ENCODE measurements at places on chromosomes 1 and 21.

DNA sequence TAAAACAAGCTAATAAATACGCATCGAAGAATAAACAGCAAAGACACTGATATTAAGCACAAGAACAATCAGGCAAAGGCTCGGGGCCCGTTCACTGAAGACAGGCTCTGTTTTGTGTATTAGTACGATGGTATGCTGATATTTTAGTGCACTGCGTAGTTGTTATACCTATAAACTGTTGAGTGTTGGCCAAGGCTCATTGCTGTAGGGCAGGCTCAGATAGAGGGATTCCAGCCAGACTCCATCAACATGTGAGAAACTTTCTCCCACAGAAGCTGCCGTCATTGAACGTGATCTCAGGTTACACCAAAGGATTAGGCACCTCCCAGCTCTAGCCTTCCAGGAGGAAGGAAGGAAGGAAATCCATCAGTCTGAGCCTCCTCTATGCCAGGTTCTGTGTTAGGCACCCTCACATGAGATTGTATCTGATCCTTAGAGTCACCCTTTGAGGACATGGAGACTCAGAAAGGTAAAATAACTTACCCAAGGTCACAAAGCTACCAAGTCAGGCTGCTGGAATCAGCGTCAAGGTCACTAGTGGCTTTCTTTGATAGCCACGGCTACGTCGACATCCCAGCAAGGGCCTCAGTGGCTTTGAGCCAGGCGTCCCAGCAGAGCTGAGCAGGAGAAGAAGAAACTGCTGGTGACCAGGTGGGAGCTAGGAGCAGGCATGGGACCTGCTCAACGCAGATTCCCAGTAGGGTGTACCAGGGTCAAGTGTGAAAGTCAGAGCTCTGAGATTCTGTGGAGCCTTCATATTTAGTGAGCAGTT, 14.8 kb downstream of the BCAR3 start:
- DNase-seq = no peak

DNA sequence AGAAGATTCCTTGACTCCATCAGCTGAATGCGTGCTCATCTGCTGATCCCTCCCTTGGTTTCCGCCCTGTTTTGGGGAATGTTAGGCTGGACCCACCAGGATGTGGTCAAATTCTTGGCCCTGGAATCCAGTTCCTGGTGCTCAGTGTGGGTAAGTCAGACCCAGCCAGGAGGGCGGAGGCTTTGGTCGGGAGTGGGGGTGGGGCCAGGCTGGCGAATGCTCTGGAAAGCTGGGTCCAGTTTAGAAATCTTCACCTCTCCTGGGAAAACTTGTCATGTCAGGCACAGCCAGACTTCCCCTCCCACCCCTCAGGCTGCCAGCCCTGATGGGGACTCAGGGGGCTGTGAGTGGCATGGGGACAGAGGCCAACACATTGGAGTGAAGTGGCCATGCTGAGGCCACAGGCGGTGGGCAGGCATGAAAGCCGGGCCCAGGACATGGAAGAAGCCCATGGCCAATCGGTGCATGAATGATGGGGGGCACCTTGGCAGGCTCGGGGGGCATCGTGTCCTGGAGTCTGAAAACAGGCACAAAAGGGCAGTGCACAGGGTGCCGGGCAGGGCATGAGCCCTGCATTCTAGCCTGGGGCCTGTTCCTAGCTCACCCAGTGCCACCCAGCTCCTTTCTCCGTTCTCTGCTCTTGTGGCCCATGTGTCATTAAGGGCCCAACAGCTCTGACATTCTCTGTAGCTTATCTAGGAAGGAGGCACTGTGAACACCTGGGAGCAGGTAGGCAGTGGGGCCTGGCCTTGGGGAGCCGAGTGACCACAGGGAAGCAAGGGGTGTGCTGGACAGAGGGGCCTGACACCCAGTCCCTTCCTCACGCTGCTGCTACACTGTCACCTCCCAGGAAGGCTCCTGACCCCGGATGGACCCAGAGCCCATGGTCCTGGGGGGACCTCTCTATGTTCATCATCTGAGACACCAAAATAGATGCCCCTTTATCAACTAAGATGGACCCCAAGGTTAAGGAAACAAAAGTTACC, 14.6 kb upstream of the PADI1 start:
- no peak for DNase-seq

GRCh38 chr1:21162740-21163464, 13.8 kb downstream of the EIF4G3 start:
- DNase-seq = no peak

DNA sequence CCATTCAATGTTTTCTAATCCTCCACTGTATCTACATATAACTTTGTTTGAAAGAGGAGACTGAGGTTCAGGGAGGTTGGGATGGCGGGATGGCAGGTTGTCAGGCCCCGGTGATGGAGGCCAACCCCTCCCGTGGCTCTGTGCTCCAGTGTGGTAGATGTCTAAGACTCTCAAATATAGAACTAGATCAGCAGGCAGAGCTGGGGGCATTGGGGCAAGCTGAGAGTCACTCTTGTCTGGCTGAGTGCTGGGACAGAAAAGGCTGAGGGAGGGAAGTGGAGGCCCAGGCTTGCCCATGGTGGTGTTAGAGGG, 1.7 kb downstream of the IL6R start:
- no peak for DNase-seq

GRCh38 chr1:199178646-199179045, 539.8 kb downstream of the PTPRC start:
- DNase-seq = no peak

- no peak for DNase-seq
Measured at GRCh38 chr1:15489052-15489736, 13.3 kb downstream of the CELA2B start.

- DNase-seq = no peak
Measured at GRCh38 chr1:91502672-91503184, 2.1 kb downstream of the CDC7 start.

- no peak for DNase-seq
Measured at GRCh38 chr1:208077232-208078075, 166.5 kb upstream of the CD34 start.

- DNase-seq = no peak
Measured at GRCh38 chr1:2067393-2067792, 17.2 kb downstream of the PRKCZ start.

DNA sequence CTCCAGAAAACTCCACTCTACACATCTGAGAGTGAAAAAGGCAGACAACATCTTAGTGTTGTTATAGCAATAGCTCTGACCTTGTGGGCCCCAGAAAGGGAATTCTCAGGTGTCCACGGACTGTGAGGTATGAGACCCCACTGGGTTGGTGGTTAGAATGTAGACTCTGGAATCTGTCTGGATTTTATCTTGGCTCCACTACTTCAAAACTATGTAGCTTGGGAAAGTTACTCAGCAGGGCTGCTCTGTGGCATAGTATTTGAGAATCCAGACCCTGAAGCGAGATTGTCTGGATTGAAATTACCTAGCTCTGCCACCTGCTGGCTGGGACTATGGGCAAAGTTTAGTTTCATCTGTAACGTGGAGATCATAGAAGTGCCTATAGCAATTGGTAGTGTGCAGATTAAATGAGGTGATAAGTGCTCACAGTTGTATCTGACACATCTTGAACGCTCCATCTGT, 25.8 kb downstream of the PRDM2 start:
- no peak for DNase-seq

DNA sequence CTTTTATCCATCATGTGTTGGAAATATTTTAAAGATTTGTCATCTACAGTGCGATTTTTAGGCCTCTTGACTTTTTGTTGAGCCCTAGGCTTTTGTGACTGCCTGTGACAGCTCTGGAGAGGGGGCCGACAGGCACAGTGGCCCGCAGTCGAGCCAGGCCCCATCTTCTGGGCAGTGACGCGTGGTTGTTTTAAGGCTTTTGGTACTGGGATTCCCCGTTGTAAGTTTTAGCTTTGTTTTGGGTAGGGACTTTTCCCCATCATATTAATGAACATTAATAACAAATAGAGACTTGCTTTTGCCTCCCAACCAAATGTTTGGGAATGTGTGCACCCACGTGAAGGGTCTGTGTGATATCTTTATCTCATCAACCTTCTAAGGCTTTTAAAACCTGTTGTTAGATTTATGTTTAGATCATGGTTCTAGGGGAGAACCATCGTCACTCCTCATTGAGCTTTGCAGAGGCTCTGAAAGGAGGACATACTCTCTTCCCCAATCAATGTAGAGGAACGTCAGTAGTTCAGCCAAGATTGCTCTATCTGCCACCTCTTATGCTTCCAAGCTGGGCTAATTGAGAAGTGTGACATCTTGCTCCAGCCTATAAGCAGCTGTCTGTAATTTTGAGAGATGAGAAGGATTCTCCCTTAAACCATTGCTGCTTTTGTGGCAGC, 34.6 kb downstream of the MAPKAPK2 start:
- DNase-seq = no peak

GRCh38 chr21:18460979-18461378, 57.4 kb upstream of the TMPRSS15 start:
- no peak for DNase-seq

GRCh38 chr1:73943270-73943669, 254.7 kb downstream of the LRRIQ3 start:
- DNase-seq = no peak

DNA sequence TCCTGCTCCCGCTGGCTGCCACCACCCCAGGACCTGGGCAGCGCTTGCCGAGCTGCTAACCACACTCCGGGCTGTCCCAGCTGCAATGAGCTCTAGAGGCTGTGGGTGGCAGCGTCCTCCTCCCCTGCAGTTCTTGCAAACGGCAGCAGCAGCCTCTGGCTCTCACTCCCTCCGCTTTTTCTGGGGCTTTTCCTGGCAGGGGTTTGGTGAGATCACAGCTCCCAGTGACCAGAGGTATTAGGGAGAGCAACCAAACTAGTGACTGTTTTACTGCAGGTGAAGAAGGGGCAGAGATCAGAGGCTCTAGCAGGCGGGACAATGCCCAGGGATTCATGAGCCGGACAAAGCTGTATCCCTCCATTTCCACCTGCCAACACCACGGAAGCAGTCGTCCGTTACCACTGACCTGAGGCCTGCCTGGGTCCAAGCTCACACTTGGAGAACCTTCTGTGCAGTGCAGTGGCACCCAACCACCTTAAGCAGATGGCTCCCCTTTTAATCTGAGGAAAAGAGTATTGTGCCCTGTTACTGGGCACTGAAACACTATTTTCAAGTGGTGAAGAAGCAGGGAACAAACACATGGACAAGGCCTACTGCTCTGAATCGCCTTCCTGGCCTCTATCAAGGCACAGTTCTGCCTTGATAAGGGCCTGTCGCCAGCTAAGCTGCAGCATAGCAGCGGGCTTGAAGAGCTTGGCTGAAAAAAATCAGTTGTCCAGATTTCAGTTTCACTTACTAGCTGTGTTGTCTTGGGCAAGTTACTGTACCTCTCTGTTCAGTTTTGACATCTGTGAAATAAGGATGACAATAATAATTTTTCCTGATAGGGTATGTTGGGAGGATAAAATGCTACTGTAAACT, at the start of gene F5:
Gene F5, minus strand, starts transcription at position 87 of the 861 bp plus-strand sequence. CDS start 95 bp downstream, outside the sequence.
- peak; percentile 39 for DNase-seq

DNA sequence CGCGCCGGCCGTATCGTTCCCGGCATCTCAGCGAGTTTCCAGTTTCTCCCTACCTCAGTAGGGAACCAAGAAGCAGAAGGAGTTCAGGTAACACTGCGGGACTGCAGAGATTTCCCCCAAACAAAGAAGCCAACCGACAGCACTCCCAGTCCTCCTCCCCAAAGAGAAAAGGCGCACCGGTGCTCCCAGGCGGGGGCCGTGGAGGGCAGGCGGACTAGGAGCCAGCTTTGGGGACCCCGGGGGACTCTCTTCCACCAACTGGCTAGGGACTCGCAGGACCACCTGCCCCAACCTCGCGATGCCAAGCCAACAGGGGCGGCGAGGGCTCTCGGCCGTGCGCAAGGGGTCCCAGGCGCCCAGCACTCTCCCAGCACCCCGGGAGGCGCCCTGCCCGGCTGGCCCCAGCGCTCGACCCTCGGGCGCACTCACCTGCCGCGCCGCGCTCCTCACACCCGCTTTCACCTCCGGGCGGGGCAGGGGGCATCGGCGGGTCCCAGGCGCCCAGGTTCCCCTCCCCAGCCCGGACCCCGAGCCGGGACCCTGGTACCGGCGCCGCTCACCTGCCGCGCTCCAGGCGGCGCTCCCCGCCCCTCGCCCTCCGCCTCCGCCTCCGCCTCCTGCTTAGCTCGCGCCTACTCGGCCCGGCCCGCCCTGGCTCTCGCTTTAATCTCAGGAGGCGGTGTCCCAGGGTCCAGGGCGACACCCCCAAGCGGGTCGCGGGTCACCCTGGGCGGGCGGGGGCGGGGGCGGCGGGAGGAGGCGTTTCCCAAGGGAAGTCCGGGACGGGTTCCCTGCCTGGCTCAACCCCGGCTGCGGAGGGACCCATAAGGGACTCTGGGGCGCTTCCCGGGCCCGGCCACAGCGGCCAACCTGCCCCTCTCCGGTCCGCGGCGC, at the start of gene TMPRSS2:
Gene TMPRSS2, minus strand, starts transcription at position 638 of the 894 bp plus-strand sequence. CDS start 10,025 bp downstream, outside the sequence.
- no peak for DNase-seq

- DNase-seq = no peak
Measured at GRCh38 chr1:93716941-93717368, 35.3 kb upstream of the BCAR3 start.

DNA sequence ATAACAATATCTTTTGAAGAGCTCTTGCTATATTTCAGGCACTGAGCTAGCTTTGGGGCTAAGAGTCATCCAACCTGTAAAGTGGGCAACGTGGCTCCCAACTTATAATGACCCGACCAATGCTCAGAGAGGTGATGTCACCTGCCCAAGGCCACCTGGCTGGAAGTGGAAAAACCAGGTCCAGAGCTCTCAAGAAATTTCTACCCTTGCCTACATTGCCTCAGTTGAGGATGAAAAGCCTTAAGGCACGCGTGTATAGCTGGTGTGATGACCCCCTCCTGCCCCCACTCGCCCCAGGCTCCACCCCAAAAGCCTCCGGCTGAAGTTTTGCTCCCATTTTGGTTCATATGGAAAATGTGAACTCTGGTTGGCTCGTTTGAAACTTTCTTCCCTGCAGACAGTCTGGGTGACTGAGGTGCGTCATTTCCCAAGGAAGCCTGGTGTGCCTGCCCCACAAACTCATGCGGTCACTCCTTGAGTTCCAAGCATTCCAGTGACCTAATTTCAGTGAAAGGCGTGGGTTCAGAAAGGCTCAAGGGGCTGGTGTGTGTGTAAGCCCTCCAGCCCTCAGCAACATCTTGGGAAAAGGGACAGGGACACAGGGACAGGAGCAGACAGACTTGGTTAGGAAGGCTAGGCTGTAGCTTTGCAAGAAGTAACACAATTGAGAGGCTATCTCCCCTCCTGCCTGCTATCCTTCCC, 20.5 kb downstream of the HTR1D start:
- no peak for DNase-seq

DNA sequence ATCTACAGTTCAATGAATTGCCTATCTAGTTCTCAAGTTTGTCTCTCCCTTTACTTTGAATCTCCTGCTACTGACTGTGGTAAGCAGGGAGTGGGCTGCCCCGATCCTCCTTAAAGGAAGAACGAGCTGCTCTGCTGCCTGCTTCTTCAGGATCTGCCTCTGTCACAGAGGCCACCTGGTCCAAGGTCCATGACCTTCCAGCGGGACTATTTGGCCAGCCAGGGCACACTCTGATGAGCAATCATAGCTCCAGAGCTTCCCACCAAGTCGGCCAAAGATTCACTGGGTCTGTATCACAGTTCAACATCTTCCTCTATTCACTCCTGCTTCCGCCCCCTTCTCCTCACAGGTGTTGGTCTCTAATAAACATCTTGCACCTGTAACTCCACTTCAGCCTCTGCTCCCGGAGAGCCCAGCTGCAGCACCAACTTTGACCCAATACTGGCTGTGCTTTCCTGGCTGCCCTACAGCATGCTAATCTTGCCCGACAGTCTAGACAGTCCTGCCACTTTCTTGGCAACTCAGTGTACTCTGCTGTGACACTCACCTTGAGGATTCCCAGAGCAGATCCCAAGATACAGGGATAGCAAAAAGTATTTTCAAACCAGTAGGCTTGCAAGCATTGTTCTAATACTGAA, 16.9 kb upstream of the MAP10 start:
- no peak for DNase-seq

All from GM18507 (cell line).